ENCODE measurements at places on chromosomes 4 and X.
A peak's percentile ranks its signal among the peaks of the same experiment; 100 is the strongest.

- DNase-seq: no peak
These were observed 25.6 kb upstream of the MTM1 start for GRCh38 chrX:150542846-150543229.

- peak; percentile 80 for DNase-seq
These were observed at the start of gene LONRF3 for GRCh38 chrX:118974088-118974907. Gene LONRF3 (plus strand): TSS chrX:118974618. CDS start chrX:118974781, 163 bp downstream.

GRCh38 chrX:8632924-8633323 lies 99.0 kb downstream of the ANOS1 start:
- DNase-seq: no peak

GRCh38 chr4:139933541-139933940 lies 220.4 kb downstream of the MAML3 start:
- DNase-seq: no peak
